ENCODE measurements at places on chromosomes 4 and X.

DNA sequence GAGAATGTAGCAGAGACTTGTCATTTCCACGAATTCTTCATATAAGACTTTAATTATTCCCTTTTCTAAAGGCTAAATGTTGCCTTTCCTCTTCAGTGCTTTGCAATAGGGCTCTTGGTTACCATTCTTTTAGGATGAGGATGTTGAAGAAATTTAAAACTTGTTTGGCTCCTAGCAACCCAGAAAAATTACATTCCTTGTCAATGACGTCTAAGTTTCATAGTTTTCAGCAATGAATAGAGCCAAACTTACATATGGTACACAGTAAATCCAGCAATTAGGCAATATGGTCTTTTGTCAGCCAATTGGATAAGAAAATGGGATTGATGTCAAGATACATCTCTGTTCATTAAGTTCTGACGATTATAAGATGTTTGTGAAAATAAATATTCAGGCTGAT is 1639.6 kb upstream of the PCDH10 start:
- DNase-seq: no peak

GRCh38 chrX:9318213-9318612 is 146.6 kb upstream of the TBL1X start:
- DNase-seq: no peak

GRCh38 chr4:133969202-133969848 is 232.3 kb downstream of the PABPC4L start:
- no peak for DNase-seq

DNA sequence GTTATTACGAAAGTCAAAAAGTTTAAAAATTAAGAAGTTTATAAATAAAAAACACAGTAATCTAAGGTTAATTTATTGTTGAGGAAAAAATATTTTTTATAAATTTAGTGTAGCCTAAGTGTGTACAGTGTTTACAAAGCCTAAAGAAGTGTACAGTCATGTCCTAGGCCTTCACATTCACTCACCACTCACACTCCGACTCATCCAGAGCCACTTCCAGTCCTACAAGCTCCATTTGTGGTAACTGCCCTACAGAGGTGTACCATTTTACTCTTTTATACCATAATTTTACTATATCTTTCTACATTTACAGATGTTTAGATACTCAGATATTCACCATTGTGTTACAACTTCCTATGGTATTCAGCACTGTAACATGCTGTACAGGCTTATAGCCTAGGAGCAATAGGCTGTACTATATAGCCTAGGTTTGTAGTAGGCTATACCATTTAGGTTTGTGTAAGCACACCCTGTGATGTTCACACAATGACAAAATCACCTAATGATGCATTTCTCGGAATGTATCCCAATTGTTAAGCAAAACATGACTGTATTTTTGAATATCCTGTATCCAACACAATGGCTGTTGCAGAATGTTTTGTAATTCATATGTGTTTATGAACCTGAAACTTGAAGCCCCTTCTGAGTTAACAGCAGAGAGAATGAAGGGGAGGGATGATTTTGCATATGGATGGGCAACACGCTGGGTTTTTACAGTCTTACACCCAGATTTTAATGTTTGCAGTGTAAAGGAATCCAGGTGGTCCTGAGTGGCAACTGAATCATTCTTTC is 3.1 kb downstream of the PPBP start:
- no peak for DNase-seq

DNA sequence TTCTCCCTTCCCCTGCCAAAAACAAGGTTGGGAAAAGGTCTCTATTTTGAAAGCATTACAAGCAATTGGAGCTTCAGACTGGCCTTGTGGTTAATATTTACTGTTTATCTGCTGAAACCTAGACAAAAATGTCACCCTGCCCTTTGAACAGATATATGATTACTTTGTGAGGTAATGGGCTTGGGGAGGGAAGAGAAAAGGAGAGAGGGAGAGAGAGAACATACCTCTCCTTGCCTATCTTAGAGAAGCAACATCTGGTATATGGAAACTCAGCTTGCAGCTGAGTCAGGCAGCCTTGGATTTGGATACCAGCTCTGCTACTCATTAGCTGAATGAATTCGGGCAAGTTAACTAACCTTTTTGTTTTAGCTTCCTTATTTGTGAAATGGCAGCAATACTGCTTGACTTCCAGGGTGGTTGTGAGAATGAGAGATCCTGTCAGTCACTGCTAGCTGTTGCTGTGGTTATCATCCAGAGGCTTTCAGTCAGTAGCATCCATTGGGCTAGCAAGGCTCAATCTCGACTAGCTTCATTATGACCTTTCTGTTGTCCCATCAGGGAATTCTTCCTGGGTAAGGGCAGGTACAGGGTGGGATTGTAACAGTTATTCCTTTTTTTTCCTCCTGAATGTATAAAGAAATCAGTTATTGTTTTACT is 41.1 kb downstream of the ZFX start:
- no peak for DNase-seq

DNA sequence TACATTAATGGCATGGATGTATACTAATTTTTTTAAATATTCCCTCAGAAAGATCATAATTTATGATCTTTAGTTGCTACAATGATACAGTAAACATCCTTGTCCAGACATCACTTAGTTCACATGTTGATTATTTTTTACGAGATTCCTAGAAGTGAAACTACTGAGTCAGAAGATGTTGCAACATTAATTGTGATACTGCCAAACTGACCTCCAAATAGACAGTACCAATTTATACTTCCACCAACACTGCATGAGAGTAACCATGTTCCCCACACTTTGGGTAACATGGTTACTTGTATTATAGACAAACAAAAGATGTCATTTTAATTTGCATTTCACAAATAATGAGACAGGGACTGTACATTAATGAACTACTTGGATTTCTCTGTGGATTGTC is 19.6 kb downstream of the RCHY1 start:
- DNase-seq: no peak

- DNase-seq: no peak
These were observed 19.5 kb upstream of the CRLF2 start for GRCh38 chrX:1231850-1232465.

GRCh38 chrX:19571711-19572110 is 56.4 kb upstream of the MAP3K15 start:
- DNase-seq: no peak

GRCh38 chr4:56410247-56411062 is 23.2 kb upstream of the AASDH start:
- DNase-seq: no peak

- DNase-seq: no peak
These were observed 88.6 kb downstream of the CHRNA9 start for GRCh38 chr4:40423735-40424134.

DNA sequence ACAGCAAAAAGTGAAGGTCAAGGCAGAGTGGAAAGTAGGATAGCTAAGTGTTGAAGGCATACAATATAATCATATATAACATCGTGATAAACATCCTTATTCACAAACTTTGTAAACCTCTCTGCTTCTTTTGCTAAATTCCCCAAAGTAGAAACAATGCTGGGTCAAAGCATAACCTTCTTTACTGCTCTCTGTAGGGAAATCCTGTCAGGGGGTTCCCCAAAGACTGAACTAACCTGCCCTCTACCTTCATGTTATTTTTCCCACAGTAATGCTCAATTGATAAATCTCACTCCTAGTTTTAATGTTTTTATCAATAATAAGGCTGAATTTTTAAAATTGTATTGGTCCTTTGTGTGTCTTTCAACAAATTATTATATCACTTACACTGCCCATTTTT is 55.7 kb downstream of the DCHS2 start:
- DNase-seq: no peak

DNA sequence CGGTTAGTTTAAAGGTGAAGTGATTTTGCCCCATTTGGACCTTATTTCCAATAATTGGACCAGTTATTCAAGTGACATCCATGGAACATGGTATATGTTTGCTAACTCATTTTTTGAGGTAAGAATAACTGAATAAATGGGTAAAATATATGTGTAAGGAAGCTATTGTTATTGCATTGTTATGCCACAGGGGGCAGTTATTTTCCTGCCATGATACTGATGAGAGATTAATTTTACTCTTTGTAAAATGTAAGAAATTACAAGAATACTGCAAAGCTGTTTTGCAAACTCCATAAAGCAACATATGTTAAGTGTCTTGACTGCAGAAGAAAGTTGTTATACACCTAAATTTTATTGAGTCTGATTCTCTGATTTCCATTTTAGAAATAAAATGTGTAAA is 114.0 kb downstream of the IL1RAPL1 start:
- no peak for DNase-seq

DNA sequence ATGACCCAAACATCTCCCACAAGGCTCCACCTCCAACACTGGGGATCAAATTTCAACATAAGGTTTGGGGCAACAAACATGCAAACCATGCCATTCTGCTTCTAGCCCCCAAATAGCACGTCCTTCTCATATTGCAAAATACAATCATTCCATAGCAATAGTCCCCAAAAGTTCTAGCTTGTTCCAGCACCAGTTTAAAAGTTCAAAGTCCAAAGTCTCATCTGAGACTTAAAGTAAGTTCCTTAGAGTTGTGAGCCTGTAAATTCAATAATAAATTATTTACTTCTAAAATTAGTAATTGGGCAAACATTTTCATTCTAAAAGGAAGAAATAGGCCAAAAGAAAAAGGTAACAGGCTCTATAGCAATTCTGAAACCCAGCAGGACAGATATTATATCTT is 8.9 kb upstream of the TASL start:
- DNase-seq: no peak

DNA sequence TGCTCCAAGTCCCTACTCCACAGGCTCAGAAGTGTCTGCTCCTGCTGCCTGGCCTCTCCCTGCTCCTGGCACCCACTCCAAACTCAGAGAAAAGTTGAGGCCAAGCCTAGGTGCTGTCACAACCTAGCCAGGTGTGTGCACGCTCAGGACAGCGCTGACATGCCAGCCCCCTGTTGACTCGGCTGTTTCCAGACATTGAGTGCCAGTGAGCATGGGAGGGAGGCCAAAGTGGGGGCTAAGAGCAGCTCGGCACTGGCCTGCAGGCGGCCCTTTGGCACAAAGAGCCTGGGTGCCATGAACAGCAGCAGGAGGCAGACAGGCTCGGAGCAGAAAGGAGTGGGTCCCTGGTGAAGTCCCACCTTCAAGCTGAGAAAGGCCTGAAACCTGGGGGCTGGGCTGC is 79.6 kb upstream of the DDX60 start:
- DNase-seq: no peak

DNA sequence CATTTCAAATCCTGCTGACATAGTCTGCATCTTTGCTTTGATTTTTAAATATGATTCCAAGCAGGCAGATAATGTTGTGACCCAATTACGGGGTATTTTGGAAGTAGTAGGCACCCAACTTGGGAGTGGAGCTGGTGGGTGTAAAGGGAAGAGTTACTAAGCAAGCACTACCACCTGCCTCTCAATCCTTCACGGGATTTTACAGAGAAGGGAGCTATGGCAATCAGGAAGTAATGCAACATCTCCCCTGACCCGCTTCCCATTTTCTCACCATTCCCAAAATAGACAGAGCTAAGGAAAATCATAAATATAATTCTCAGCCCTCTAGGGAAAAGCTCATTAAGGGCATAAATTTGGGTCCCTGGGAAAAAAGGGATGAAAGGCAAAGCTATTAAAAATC is 9.2 kb downstream of the APBB2 start:
- DNase-seq: no peak

DNA sequence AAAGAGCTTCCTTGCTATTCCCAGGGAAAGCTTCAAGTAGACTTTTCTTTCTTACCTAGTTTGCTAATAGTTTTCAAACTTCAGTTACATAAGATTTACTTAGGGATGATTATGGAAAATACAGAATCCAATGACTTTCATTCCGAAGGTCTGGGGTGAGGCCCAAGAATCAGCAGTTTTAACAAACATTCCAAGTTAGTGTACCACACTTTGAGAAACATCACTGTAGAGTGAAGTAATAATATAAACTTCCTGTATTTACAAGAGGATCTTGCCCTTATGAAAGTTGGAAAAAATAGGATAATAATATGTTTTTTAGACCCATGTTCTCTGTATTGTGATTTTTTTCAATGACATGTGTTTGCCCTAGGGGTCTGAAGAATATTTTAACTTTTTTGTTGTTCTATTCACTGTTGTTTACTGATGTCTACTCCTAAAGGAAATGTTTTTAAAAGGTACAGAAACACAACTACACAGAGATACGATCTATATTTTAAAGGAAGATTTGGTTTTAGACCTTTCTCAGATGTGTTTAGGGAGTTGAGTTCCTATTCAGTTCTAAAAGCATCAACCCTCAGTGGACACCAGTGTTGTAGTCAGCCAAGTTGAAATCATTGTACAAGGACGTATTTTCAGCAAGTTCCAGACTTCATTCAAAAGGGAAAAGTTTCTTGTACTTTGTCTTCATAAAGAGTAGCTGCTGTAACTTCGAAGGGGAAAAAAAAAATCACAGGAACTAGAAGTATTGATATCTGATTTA is 295.8 kb upstream of the SLC7A11 start:
- DNase-seq: no peak

DNA sequence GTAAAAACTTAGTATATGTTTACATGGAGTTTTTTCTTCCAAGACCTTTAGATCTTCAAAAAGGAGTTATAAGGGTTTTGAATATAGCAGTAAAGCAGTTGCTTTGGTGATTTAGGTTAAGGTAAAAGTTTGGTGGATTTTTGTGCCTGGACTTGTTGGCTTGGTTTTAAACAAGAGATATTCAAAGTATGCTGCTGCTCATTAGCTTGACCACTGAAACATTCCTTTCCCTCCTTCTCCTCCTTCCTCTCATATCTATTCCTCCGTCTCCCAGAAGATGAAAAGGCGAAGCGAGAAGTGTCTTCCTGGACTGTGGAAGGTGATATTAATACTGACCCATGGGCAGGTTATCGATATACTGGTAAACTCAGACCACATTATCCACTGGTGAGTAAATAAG is 38.4 kb downstream of the METAP1 start:
- no peak for DNase-seq

DNA sequence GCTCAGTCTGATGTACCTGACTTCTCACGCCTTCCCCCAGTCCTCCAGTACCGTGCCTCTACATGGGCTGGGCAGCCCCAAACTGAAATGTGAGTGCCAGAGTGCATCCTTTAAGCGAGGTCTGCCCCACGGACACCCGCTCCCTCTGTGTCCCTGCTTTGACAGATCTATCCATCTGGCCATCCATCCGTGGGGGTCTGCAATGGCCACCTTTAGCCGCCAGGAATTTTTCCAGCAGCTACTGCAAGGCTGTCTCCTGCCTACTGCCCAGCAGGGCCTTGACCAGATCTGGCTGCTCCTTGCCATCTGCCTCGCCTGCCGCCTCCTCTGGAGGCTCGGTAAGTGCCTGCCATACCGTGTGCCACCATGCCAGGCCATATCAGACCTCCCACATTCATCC is 827 bp downstream of the PORCN start:
- DNase-seq: no peak

DNA sequence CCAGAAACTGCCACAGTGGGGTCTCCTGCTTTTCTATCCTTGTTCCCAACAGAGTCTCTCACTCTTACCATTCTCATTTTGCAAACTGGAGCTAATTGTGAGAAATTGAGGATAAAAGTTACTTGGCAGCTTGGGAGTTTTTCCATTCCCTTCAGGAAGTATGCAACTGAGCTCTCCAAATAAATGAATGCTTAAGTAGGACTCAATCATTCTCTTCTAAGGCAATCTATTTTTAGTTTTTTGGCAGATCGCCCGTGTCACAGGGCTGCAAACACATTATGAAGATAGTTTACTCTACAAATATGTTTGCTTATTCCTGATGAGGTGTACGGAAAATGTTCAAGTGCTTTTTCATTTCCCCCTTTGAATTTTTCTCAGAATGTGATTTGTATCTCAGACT is 5.3 kb downstream of the ASB11 start:
- no peak for DNase-seq

All from stimulated activated CD4-positive, alpha-beta T cell treated with anti-CD3 and anti-CD28 coated beads, TNF-alpha, amount 100 ng/mL, for 24 hours (primary cell).